ENCODE measurements at places on chromosomes 1 and 21.

GRCh38 chr1:165449131-165449530, 4.2 kb upstream of the RXRG start:
- no peak for DNase-seq

DNA sequence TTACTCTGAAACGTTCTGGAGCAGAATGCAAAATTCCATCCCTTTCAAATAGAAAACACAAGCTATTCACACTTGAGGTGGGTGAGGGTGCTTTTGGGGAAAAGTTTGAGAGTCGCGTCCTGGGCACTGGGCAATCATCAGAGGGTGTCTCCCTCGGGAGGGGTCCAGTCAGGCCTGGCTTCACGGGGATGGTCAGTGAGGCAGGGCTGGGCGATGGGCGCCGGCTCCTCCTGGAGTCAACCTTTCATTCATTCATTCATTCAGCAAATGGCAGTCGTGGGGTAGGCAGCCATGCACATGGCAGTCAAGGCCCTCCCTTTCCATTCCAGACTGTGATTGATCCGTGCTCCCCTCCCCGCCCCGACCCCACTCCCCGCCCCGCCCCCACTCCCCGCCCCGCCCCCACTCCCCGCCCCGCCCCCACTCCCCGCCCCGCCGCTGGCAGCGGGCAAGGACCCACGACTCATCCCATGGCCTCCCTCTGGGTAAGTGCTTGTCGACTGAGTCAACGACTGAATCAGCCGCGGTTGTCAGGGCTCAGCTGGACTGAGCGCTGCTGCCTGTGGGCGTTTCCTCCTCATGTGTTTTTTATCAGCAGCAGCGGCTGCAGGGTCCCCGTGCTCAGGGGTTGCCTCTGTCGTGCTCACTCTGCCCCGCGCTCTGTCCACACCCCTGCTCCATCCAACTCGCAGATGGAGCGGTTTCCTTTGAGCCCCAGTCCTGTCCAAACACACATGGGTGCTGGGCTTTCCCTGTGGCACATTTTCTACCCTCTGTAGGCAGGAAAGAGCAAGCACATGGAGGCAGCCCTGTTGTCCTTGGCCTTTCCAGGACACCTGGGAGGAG, 12.5 kb upstream of the SPSB1 start:
- peak; percentile 62 for DNase-seq

- DNase-seq, result peak; percentile 39
Measured at GRCh38 chr1:25009671-25010262, 79.7 kb upstream of the RUNX3 start.

- no peak for DNase-seq
Measured at GRCh38 chr1:229411434-229412055, 22.3 kb downstream of the ACTA1 start.

- peak; percentile 85 for DNase-seq
Measured at GRCh38 chr1:154961207-154962155, at the start of gene PYGO2. TSS of gene PYGO2 (minus strand) at chr1:154961782. CDS start at chr1:154961576, 206 bp downstream.

DNA sequence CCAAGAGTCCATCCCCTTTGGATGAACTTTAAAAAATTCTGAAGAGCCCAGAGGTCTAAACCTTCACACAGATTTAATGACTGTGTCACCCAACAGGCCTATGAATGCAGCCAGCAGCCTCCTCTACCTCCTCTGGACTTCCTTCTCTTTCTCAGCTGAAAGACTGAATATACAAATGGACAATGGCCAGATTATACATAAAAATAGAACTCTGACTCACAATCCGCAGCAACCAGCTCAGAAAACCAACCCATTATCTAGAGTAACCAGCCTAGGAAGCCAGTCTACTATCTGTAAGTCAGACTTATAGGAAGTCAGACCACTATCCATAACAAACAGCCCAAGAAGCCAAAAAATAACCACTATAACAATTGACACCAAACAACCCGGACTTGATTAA, 224.5 kb downstream of the ASTN1 start:
- DNase-seq, result no peak

DNA sequence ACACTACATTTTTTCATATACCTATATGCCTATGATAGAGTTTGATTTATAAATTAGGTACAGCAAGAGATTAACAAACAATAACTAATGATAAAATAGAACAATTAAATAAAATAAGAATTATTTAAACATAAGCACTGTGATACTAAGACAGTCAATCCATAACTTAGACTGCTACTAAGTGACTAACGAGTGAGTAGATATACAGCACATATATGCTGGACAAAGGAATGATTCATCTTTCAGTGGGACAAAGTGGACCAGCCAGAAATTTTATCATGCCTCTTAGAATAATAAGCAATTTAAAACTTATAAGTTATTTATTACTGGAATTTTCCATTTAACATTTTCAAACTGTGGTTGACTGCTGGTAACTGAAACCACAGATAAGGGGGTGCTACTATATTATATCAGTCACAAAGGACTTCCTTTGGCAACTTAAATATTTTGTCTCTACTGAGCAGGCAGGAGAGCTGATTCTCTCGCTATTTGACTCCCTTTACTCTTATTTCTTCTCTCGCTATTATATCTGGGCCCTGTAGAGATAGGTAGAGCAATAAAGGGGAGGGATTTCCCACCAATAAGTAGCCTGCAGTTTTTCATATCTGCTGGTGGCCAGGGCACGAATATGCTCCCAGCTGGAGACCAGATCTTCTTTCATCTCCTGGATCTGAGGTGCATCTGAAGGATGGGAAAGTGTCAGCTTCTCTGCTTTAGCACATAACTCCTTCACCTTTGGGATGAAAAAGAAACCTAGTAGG, 10.8 kb downstream of the SPTA1 start:
- no peak for DNase-seq
